A549 (cell line): ENCODE measurements at places on chromosomes 7 and 10.

- DNase-seq, result no peak
Measured at GRCh38 chr10:30172673-30173072, 113.3 kb upstream of the JCAD start.

- DNase-seq, result no peak
Measured at GRCh38 chr7:156458011-156458410, 182.6 kb upstream of the RNF32 start.

DNA sequence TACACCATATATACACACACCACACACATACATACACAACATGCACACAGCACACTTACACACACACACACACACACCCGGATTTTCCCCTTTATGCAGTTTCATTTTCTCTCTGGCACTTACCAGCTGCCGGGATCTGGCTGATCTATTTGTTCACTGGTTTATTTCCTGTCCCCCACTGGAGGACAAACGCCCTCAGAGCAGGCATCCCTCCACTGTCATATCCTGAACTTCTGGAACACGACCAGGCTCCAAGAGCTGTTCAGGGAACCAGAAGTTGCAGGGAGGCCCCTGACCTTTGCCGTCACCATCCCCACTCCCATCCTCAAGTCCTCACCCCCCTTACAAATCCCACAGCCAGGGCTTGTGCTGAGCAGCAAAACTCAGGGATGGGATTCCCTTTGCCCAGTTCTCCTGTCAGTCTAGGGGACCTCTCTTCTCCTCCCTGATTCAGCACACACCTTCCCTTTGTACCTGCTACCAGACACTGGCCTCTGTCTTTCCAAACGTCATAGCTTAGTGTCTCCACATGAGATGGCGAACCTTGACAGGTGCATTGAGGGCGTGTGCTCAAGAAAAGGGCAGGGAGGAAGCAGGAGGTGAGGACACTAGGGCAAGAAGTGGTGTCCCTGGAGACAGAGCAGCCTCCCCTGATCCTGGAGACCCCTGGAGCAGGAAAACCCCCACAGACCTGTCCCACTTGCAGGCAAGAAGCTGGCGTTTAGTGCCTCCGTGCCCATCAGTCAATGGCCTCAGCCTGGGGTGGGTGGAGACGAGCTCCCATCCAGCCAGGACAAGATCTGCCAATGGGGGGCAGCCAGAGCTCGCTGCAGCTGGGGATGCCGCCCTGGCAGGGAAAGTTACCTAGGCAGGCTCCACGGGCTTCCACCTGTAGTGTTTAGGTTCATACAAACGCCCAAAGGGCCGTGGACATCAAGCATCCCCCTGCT, 12.7 kb upstream of the DOCK1 start:
- DNase-seq, result no peak

DNA sequence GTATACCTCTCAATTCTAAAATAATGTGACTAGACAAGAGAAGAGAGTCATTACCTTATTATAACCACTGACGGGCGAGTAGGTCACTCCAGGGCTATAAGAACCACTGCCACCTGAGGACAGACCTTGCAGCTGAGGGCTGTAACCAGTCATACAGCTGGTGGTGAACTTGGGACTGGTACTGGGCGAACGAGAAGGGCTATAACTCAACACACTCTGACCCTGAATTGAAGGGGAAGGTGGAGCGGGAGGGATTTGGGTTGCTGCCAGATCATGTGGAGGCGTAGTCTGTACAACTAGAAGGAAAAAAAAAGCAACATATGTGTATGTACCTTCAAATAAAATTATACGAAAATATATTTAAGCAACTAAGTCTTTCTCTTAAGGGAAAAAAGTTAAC, 3.4 kb downstream of the TMEM209 start:
- DNase-seq, result no peak

DNA sequence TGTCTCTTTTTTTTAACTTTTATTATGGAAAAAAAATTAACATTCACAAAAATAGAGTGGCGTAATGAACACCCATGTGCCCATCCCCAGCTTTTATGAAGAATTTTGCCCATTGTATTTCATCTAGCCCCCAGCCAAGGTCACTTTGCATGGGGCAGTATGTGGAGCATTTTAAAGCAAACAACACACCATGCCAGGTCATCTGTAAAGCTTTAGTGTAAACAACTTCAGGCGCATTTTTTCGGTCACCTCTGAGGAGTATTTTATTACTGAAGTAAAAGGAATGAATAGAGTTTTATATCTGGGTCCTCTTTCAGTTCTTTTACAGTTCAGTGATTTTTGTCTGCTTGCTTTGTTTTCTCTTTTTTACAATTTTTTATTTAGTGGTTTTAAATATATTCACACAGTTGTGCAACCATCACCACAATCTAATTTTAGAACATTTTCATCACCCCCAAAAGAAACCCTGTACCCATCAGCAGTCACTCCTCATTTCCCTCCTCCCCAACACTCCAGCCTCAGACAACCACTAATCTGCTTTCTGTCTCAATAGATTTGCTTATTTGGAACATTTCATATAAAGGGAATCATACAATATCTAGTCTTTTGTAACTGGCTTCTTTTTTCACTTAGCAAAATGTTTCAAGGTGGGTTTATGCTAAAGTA, 87.9 kb downstream of the SLC37A3 start:
- DNase-seq, result no peak

DNA sequence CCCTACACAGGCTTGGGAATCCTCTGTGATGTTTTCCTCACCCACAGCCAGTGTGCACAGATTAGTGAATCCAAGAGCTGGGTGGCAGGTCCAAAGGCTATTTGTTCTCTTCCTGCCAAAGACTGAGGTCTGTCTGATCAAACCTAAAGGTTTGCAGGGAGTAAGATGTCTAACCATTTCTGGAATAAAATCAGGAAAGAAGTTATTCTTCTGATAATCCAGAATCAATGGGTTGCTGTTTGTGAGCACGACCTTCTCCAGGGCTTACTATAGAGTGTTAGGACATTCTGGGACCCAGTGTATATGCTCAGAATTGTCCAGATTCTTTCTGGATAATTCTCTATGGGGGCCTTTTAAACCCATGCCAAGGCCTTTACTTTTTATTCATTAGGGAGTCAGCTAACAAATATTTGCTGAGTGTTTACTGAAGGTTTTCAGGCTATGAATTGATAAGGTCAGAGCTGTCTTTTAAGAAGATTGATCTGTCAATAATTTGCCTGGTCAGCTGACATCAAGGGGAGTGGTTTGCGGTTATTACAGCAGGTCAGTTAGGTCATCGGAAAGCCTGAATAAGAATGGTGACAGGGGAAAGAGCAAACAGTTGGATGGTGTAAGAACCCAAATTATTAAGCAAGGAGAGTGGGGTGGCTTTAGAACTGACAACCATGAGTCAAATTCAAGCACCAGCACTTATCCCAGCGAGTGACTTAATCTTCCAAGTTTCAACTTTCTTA, 7.5 kb upstream of the TECTB start:
- no peak for DNase-seq

DNA sequence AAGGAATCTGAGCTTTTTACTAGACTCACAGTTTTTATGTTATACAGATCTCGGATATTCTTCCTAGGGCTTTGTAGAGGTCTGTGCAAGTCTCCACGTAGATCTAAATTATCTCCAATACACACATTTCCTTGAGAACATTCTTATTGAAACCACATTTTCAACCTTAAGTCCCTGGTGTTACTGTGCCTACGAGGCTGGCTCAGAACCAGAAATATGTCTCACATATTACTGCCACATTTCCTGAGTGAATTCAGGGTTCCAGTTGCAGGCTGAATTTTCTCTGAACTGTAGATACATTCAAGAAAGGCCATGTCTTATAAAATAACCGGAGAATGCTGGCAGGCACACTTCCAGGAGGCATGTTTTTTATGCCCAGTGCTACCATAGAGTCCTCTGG, 46.5 kb downstream of the INHBA start:
- no peak for DNase-seq

DNA sequence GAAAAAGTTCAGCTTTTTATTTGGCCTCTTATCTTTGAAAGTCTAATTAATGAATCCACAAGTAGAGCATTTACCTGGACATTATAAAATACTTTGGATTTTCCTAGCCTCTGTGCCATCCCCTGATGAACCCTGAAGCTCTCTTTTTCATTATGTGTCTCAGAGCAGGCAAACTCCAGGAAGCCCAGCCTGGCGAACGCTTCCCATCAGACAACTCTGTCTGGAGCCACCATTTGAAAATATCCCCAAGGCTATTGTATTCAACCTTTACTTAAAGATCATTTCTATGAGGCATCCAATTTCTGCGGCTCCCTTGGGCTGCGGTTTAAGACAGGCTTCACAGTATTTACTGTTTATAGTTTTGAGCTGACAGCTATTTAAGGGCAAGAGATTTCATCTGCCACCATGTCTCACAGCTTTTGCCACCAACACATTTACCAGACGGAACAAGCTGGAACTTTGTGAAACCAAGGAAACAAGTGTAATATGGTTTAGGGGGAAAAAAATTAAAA, 257.2 kb upstream of the GLI3 start:
- no peak for DNase-seq

DNA sequence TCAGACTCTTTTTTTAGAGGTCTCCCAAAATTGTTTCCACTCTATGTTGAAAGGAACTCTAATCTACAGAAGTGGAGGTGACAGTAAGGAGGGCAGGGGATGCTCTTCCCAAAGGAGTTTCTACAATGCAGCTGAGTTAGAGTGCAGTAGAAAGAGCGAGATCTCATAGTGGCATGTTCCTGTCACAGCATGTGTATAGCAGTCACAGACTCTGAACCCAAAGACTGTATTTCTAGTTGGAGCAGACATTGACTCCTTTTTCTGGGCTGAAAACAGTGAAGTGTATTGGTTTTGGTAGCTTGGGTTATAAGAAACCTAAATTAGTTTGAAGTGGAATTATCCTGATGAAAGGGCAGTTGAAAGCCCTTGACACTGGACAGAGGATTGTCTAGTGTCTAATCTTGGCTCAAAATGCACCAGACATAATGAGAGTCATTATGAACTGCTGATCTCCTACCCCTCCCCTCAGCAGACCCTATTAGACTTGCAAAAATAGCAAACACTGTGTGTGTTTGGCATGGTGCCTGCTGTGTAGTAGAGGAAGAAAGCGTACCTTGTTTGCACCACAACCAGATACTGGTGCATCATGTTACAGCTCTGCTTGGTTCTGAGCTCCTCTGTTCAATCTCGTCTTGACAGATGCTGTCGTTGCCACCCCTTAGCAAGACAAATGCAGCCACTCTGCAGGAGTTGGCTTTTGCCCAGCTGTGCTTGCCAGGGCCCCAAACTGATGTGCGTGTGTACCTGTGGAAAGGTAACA, 336.0 kb downstream of the AUTS2 start:
- DNase-seq, result no peak

- no peak for DNase-seq
Measured at GRCh38 chr7:105354383-105354782, 34.3 kb downstream of the SRPK2 start.

GRCh38 chr7:87899255-87899654, 23.0 kb downstream of the DBF4 start:
- no peak for DNase-seq

GRCh38 chr7:157368955-157369354, 32.2 kb downstream of the DNAJB6 start:
- DNase-seq, result no peak
